ENCODE measurements at places on chromosomes 1 and 21. TPM values are rescaled to one million over a fixed set of nuclear protein-coding genes. Genes with fewer than 3 reads are reported as not detected.

Gene DENND2D
- 90.9 TPM for total RNA-seq

Gene F13B
- not detected for total RNA-seq

Gene RXFP4
- not detected for total RNA-seq

Gene PLA2G2F
- total RNA-seq: not detected

Gene CTXND2
- not detected for total RNA-seq

Gene BATF3
- total RNA-seq: 4.4 TPM

Gene TRIM67
- not detected for total RNA-seq

Gene ADAMTSL4
- not detected for total RNA-seq

Gene NFIA
- total RNA-seq: 15.8 TPM

Gene PTPN22
- 43.3 TPM for total RNA-seq

Gene FBXO2
- total RNA-seq: not detected

Gene LRRC39
- 3.5 TPM for total RNA-seq

Gene TOE1
- total RNA-seq: 8.9 TPM

Gene ZMYND12
- 0.90 TPM for total RNA-seq

Gene VCAM1
- not detected for total RNA-seq

Gene ITLN2
- not detected for total RNA-seq

Gene NMNAT1
- total RNA-seq: 8.1 TPM

Gene SPRR2F
- not detected for total RNA-seq

All from Karpas-422 (cell line).